ENCODE measurements at places on chromosomes 2 and 18. TPM values are rescaled to one million over a fixed set of nuclear protein-coding genes. Genes with fewer than 3 reads are reported as not detected.

- H3K36me3 ChIP-seq = no peaks in the 10 kb centered on the region
- no peak for DNase-seq
- peaks cover 25% of the 10 kb centered on the region for H3K27me3 ChIP-seq
- no peak overlapping the region for H3K27ac ChIP-seq
Observed at GRCh38 chr2:144559242-144559641, 39.3 kb upstream of the ZEB2 start.

DNA sequence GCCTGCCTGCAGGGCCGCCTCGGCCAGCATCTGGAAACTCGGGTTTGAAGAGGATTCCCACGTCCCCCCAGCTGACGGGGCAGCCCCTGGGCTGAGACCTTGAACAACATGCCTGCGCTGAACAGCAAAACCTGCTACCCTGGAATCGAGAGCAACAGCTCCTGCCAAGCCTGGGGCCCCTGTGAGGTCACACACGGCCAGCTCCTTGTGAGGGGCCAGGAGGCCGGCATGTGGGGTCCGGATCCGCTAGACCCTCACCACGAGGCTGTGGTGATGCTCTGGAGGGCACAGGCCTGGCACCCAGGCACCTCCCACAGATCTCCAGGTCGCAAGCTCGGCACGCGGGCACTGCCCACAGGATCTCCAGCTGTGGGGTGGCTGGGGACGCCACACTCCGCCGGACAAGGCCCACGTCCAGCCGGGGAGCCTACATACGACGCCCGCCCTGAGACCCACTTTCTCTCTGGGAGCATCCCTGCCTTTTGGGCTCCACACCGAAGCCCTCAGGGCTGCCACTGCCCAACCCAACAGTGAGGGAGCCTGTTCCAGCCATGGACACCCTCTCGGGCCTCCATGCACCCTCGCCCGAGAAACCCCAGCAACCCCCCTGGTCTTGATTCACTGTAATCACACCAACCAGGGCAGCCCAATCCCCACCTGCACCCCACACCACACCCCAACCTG lies 34.1 kb downstream of the SLC66A2 start:
- H3K4me3 ChIP-seq = no peak overlapping the region
- DNase-seq = no peak
- no peaks in the 10 kb centered on the region for H3K27me3 ChIP-seq
- peaks cover 55% of the 10 kb centered on the region for H3K36me3 ChIP-seq
- peaks cover 11% of the 10 kb centered on the region for H3K4me1 ChIP-seq
- no peak overlapping the region for H3K27ac ChIP-seq

- no peaks in the 10 kb centered on the region for H3K36me3 ChIP-seq
- H3K27ac ChIP-seq = no peak overlapping the region
- H3K4me3 ChIP-seq = no peak overlapping the region
- no peak for DNase-seq
- peaks cover 69% of the 10 kb centered on the region for H3K27me3 ChIP-seq
- H3K4me1 ChIP-seq = peaks cover 20% of the 10 kb centered on the region
Observed at GRCh38 chr2:10085668-10086059, 5.5 kb upstream of the CYS1 start.

DNA sequence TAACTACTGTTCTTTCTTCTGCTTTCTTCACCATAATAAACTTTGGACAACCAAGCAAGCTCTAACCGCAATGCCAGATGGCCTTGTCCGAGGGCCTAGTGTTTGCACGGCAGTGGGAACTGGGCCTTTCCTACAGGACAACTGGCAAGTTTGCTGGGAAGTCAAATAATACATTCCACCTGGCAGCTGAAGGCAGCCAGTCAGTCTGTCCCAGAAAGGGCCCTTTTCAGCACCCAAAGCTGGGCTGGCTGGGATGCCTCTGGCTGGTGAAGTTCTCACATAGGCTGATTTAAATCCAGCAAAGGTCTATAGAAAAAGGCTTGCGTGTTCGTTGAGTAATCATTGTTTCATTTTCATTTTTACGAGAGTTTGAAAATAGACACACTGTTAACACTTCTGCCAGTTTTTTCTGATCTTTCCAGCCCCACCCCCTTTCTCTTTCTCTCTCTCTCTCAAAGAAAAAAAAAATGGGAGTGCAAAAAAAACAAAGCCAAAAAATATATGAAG lies 110.0 kb upstream of the EPAS1 start:
- H3K27ac ChIP-seq = peak overlapping the region; percentile 88
- DNase-seq = peak; percentile 84
- H3K27me3 ChIP-seq = peaks cover 2% of the 10 kb centered on the region
- peak overlapping the region; percentile 80 for H3K4me3 ChIP-seq
- H3K36me3 ChIP-seq = peaks cover 3% of the 10 kb centered on the region

GRCh38 chr18:11851806-11852337 lies 659 bp downstream of the CHMP1B start:
- H3K4me1 ChIP-seq = peaks cover 24% of the 10 kb centered on the region
- DNase-seq = peak; percentile 88

DNA sequence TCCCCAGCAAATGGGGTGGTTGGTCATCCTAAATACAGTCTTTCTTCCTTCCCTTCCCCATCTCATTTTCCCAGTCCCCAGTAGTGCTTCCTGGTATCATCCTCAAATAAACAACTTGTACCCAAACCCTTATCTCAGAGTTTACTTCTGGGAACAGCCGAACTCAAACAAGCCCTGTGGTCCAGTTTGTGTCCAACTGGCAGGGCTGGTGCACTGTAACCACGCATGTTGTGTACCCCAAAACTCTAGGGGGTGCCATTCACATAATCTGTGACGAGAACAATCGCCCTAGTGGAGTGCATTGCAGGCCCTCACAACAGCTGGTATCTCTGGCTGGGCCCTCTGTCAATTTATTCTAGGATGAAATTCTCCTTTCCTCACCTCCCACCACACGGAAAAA lies 366.2 kb downstream of the TNS1 start:
- no peaks in the 10 kb centered on the region for H3K36me3 ChIP-seq
- no peaks in the 10 kb centered on the region for H3K27me3 ChIP-seq
- no peak overlapping the region for H3K4me3 ChIP-seq

DNA sequence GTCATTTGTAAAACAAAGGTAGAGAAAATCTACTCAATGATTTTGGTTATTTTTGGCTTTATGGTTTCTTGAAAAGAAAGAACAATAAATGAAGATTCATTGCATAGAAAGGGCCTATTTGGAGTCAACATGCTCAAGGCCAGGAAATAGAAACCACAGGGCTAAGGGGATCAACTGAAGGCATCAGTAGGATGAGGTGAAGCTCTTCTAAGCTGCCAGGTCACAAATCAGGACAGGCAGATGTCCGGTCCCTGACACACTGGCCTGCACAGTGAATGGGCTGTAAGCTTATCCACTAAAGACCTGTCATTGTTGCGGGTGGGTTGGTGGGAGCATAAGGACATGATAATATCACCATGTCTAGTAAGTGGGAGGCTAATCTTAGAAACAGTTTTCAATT lies 31.6 kb upstream of the RNF138 start:
- peaks cover 52% of the 10 kb centered on the region for H3K36me3 ChIP-seq
- DNase-seq = no peak
- H3K27ac ChIP-seq = no peak overlapping the region
- no peak overlapping the region for H3K4me3 ChIP-seq
- peaks cover 34% of the 10 kb centered on the region for H3K4me1 ChIP-seq
- no peaks in the 10 kb centered on the region for H3K27me3 ChIP-seq

DNA sequence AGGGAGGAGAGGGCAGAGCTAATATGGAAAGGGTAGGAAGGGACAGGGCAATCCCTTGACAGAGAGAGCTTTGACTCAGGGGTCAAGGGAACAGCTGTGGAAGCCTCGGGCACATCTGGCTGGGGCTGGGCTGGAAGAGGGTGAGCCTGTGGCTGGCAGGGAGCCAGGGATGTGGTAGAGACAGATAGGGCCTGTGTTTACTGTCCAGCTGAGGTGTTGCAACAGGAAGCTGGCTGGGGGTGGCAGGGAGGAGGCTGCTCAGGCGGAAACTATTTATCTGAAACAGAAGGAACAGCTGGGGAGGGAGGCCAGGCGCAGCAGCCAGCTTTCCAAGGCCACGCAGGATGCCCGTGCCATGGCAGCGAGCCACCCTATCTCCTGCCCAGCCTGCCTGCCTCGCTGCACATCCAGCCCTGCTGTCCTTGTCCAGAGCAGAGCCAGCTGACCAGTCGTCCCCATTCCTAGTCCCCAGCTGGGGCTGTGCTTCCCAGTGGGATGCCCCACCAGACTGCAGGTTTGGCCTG lies 264.7 kb downstream of the CYP26B1 start:
- DNase-seq = no peak
- H3K36me3 ChIP-seq = no peaks in the 10 kb centered on the region
- H3K27ac ChIP-seq = no peak overlapping the region
- H3K4me1 ChIP-seq = no peaks in the 10 kb centered on the region

DNA sequence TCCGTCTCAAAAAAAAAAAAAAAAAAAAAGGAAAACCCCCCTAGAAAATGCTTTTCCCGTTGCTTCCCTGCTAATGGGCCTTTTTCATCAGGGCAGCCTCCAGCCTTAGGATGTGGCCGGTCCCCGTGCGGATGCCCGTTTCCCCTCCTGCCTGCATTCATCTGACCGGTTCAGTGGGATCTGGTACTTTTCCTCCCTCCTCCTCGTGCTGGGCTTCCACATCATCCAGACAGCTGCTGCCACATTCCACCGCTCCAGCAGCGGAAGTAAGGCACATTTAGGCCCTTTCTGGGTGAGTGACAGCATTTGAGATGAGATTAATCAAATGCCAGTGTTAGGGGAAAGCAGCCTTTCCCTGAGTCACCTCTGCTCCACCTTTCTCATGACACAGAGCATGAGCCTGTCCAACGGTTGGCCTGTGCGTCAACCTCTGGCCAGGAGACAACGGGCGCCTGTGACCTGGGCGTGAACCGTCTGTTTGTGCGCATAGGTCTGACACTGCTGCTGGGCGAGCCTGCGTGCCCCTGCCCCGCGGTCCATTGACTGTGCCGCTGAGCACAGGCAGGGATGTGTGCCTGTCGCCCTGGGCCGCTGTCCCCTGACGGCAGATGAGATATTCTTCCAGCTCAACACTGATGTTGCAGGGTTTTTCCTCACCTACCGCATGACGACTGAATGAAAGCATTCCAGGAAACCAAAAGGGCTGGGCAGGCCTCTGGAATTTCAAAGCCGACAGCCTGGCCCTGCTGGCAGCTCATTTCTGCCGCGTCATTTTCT lies 174.0 kb downstream of the TGIF1 start:
- H3K4me3 ChIP-seq = peak overlapping the region; percentile 72
- no peaks in the 10 kb centered on the region for H3K27me3 ChIP-seq

DNA sequence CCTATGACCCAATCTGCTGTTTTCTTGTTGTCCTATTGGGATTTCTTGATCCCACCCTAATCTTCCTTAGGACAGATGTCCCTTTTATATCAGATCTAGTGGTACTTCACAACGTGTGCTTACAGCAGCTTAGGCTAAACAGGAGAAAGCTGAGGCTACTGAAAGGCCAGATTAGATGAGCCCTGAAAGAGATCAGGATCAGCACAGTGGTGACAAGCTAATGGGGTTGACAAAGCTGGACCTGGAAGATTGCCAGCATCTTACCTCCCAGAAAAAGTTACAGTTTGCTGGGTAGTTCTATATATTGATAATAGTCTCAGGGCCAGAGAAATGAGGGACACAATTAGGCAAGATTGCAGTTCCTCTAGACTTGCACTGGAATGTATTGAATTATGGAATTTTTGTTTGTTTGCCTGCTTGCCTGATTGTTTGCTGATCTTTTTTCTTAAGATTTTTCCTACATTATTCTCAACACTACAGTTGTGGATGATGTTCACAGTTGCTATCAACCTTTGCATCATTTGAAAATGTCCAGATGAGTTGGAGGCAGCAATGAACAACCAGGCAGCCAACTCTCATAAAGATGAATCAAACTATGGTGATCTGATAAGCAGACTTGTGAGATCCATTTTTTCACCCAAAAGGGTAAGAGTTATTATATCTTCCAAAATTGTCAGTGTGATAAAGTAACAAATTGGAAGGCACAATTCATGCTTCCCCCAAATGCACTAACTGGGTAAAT lies 49.1 kb upstream of the PIK3C3 start:
- no peak overlapping the region for H3K4me3 ChIP-seq
- H3K4me1 ChIP-seq = peaks cover 9% of the 10 kb centered on the region
- peaks cover 8% of the 10 kb centered on the region for H3K27me3 ChIP-seq

- H3K36me3 ChIP-seq = peaks cover 3% of the 10 kb centered on the region
- DNase-seq = no peak
- H3K4me3 ChIP-seq = no peak overlapping the region
- peaks cover 81% of the 10 kb centered on the region for H3K27me3 ChIP-seq
Observed at GRCh38 chr2:44943693-44944101, 2.2 kb downstream of the SIX3 start.

GRCh38 chr2:217662984-217663602 lies 339.7 kb downstream of the TNS1 start:
- H3K4me3 ChIP-seq = no peak overlapping the region
- no peak for DNase-seq
- H3K36me3 ChIP-seq = no peaks in the 10 kb centered on the region
- H3K4me1 ChIP-seq = peaks cover 16% of the 10 kb centered on the region
- peaks cover 6% of the 10 kb centered on the region for H3K27me3 ChIP-seq

DNA sequence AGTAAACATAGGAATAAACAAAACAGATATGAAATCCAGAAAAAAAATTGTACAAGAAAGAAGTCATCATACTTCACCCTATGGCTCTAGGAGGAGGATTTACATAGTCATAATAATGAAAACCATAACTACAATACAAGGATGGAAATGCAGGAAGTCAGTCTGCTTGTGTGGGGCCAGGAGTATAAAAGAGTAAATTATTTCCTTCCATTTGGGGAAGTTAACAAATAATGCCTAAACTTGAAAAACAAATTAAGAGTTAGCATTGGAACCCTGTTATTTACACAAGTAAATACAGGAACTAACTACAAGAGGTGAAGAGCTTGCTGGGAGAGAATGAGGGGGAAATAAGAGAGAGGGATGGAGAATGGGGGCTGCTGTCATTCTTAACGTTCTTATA lies 15.4 kb downstream of the TMEM163 start:
- no peaks in the 10 kb centered on the region for H3K36me3 ChIP-seq
- H3K27ac ChIP-seq = no peak overlapping the region
- DNase-seq = no peak
- peaks cover 11% of the 10 kb centered on the region for H3K4me1 ChIP-seq
- peaks cover 63% of the 10 kb centered on the region for H3K27me3 ChIP-seq
- no peak overlapping the region for H3K4me3 ChIP-seq

DNA sequence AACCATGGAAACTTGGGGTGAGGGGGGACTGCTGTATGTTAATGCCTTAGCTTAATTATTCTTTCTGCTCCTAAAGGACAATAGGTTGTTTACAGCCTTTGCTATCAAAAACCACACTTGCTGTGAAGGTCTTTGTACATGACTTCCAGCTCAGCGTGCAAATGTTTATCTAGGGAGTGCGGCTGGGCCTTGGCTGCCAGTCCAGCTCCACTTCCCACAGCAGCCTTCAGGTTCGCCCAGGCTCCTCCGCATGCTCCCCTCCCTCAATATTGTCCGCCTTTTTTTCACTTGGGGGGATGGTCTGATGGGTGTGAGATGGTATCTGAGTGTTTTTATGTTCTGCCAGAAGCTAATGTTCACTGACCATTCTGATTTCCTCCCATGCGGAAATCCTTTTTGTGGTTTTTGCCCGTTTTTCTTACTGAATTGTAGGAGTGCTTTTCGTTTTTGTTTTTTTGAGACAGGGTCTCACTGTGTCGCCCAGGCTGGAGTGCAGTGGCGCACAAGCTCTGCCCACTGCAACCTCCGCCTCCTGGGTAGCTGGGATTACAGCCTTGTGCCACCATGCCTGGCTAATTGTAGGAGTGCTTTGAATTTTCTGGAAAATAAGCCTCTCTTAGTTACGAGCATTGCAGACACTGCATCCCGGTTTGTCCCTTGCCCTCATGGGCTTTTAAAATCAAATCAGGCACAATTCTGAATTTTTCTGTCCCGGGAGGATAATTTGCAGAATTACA lies 28.8 kb downstream of the SH3BP4 start:
- no peak overlapping the region for H3K4me3 ChIP-seq
- no peaks in the 10 kb centered on the region for H3K36me3 ChIP-seq
- H3K4me1 ChIP-seq = no peaks in the 10 kb centered on the region

The PLGLB1 gene
- 0.85 TPM for total RNA-seq

The TDRD15 gene
- not detected for total RNA-seq

The RGPD3 gene
- 0.21 TPM for total RNA-seq

The TTN gene
- 2.8 TPM for total RNA-seq
